ENCODE measurements at places on chromosomes 13 and 19.

DNA sequence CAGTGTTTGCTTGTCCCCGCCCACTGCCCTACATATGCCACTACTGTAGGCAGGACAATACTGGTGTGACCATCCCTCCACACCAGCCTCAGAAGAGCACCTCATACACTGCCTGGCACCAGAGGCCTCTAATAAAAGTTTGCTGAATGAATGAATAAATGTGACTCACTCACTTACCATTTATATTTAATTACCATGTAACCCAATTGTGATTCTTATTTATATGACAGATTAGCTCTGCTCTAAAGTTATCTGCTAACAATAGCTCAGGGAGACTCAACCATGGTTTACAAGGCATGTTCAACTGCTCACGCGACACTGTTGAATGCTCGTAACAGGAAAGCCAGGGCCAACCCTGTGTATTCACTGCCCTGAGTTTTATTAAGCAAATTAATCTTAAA, 66.0 kb upstream of the DOCK9 start:
- DNase-seq, result no peak

DNA sequence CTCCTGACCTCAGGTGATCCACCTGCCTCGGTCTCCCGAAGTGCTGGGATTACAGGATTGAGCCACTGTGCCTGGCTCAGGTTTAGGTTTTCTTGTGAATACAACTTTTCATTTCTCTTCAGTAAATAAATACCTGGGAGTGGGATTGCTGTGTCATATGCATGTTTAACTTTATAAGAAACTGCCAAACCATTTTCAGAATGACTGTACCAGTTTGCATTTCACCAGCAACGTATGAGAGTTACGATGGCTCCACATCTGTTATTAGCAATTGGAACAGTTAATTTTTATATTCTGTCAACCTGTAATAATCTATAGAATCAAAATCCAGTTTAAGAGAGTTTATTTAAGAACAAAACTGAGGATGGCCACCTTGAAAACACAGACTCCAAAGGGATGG, 52.2 kb downstream of the TEX26 start:
- DNase-seq, result no peak

DNA sequence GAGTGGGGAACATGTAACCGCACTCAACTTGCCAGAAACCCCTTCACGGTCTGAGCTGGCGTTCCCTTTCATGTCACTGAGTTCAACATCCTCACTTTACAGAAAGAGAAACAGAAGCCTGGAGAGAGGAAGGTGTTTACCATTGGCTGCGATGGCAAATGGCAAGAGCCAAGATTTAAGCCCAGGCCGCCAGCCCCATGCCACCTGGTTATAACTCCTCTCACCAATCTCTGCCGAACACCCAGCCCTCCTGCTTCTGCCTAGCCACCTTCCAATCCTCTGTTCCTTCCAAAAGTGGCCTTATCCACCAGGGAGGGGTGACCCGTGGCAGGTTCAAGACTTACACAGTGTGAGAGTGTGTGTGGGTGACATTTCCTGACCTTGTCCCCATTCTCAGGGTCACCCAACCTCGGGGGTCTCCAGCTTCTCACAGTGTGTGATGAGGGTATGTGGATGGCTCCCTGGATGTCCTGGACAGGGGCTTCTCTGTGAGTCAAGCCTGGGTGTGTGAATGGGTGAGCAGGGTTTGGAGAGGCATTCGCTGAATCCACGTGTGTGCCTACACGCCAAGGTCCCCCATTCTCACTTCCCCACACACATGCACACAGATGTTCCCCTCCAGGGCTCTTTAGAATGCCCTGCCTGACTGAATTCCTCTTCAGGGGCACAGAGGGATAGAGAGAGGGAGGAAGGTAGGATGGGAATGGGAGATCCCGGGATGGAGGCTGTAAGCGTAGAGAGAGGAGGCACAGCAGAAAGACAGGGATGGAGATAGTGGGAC, 1.2 kb downstream of the CADM4 start:
- no peak for DNase-seq

DNA sequence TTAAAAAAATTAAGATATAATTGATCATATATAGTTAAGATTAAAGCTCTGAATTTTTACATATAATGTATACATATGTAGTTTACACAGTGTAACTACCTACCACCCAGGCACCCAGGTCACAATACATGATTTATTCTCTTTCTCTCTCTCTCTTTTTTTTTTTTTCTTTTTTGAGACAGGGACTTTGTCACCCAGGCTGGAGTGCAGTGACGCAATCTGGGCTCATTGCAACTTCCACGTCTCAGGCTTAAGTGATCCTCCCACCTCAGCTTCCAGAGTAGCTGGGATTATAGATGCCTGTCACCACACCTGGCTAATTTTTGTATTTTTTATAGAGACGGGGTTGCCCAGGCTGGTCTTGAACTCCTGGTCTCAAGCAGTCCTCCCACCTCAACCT, 18.8 kb upstream of the CLASRP start:
- DNase-seq, result no peak

DNA sequence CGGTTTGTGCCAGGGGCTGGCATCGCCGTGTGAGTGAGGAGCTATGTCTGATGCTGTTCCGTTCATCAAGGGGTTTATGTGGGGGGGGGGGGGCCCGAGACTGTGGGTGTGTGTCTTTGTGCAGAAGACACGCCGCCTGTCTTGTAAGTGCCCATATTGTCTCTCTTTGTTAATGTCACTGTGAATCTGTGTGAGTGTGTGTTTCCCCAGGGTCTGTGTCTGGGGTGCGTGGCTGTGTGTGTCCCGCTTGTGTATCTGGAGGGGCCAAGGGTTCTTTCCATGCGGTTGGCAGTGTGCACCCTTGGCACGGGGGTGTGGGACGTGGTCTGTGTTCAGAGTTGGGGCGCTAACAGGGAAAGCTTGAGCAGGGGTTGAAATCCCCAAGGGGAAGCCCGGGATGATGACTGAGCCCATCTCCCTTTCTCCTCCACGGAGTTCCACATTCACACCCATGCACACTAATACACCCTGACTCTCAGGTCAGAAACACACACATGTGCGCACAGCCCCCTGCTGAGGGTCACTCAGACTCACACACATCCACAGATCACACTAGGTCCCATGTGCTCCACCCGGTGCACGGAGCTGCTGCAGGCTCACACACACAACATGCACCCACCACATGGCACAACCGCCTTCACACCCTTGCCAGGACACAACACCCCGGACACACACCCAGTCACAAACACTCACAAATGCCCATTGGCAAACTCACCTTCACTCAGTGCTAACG, 1.8 kb downstream of the NCAN start:
- no peak for DNase-seq

GRCh38 chr19:4929186-4929585, 19.9 kb downstream of the UHRF1 start:
- DNase-seq, result no peak

GRCh38 chr19:12244370-12244769, 50.3 kb downstream of the ZNF44 start:
- DNase-seq, result no peak

DNA sequence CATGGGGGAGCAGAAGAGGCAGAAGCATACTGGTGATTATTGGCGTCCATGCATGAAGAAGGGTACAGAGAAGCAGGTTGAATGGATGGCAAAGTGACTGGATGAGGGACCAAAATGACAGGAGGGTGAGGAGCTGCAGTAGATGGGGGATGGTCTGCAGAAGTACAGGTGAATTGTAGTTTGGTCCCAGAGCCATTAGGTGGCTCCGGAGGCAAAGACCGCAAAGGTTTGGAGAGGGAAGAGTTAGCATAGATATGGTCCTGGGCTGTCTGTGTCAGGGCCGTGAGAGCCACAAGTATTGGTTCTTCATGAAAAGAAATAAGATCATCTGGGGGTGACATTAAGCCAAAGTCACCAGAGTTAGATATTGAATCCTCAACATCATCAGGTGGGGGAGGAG, 59.0 kb upstream of the ZNF726 start:
- DNase-seq, result no peak

GRCh38 chr13:48644141-48644540, 9.6 kb upstream of the CYSLTR2 start:
- no peak for DNase-seq

DNA sequence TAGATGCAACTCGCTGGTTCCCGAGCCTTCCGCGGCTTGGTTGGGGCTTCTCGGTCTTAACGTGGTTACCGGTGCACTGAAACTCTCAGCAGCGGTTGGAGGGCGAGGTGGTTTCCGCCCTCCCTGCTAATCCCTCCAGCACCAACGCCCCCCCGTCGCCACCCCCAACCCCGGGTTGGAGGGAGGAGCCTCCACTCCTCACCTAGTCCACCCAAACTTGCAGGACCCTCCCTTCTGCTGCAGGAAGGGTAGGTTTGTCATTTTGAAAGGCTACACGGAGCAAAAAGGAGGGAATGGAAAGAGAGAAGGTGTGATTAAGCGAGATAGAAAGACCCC, 465.0 kb downstream of the ITGBL1 start:
- no peak for DNase-seq

GRCh38 chr13:39876258-39876657, 220.8 kb downstream of the COG6 start:
- DNase-seq, result no peak

- DNase-seq, result no peak
Observed at GRCh38 chr13:95251641-95252040, 49.6 kb downstream of the ABCC4 start.

DNA sequence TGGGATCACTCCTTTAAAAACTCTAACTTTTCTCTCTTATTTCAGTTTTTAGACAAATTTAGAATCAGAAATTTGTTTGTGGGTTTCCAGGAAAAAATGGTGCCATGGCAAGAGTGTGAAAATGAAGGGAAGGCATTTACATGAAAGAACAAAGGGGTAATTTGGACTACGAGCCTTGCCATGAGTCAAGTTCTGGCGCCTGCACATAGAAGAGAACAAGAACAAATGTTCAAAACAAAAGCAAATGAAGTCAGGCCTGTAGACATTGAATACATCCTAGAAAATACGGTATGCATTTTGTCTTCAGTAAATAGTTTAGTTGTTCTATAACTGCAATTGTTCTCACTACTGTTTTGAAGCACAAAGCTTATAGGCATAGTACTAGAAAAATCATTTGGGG, 1390.5 kb downstream of the EFNB2 start:
- no peak for DNase-seq

DNA sequence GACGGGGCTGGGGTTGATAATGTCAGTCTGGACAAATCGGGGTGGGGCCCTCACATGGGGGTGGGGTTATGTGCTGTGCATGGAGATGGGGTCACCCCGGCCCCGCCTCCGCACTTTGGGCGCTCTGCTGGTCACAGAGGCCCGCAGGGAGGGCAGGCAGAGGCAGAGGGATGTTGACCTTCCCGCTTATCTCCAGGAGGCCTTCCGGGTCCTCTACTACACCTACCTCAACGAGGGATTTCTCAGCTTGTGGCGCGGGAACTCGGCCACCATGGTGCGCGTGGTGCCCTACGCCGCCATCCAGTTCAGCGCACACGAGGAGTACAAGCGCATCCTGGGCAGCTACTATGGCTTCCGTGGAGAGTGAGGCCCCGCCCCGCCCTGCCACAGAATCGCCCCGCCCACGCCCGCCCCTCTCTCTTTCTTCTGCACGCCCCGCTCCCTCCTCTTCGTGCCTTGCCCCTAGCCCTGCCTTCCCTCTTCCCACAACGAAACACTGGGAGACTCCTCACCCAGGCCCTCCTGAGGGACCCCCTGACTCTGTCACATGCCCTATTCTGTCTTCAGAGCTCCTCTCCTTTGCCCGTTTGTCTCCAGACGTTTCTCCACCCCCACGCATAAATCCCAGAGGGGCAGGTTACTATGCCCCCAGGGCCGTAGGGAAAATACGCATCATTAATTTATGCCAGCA, 32.8 kb downstream of the TMEM161A start:
- no peak for DNase-seq

GRCh38 chr13:37595162-37595561, 3.4 kb downstream of the POSTN start:
- no peak for DNase-seq

- DNase-seq, result no peak
Observed at GRCh38 chr13:42396901-42397655, 125.1 kb downstream of the AKAP11 start.

DNA sequence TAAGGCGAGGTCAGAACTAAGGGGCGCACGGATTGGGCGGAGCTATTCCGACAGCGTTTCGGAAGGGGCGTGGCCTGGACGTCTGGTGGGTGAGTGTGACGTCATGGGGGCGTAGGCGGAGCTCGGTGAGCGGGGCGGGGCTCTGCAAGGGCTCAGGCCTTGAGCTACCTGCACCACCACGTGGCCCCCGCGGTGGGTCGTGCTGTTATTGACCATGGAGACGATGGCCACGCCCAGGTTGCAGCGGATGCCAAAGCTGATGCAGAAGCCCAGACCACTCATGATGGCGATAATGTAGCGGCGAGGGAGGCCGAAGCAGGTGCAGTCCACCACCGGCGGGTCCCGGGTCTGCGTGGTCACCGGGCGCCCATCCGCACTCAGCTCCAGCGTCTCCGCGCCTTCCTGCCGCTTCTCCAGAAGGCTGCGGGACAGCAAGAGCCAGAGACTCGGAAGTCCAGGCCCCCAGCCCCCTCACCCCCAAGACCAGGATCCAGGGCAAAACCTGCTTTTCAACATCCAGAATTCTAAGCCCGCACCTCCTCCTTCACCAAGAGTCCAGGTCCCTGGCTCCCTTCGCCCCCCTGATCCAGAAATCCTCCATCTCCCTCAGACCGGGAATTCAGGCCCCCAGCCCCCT, 4.8 kb downstream of the SLC17A7 start:
- peak; percentile 49 for DNase-seq

DNA sequence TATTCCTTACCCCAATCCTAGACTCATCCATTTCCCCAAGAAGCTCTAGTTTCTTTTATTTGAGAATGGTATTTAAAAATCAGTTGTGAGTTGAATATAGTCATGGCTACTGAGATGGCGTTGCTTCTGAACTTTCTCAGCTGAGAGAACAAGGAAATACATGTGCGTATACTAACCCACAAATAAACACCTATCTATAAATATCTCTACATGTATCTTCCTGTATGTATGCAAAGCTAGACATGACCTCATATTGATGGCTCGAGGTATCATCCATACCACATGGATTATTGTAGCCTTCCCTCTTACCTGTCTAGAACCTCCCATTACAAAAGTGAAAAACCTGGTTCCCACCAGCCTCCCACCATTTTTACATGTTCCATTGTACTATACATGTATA, 141.0 kb downstream of the UFM1 start:
- no peak for DNase-seq

DNA sequence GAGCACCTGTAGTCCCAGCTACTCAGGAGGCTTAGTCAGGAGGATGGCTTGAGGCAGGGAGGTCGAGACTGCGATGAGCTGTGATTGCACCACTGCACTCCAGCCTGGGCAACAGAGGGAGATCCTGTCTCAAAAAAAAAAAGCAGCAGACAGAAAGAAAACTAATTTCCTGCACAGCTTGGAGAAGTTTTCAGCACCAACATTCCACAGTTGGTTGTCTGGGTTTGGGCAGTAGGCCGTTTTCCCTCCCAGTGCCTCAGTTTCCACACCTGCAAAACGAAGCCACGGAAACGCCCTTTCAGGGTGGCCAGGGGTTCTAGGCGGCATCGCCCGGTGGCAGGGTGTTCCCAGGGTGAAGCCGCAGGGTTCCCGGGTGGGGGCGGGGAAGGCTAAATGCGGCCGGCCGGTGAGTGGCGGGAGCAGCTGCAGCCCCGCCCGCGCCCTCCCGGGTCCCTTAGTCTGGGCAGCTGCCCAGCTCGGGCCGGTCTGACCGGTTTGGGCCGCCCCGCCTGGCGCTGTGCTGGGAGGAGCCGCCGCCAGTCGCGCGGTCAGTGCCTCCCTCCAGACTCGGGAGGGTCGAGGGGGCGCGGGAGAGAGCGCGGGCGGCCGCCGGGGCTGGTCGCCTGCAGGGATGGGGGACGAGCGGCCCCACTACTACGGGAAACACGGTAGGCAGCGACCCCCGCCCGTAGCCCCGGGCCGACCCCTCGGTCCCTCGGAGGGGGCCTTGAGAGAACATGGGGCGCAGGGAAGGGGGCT, at the start of gene SLC44A2:
SLC44A2 (plus strand) TSS at position 551 of the 759 bp plus-strand sequence; CDS start at position 632, 81 bp downstream.
- DNase-seq, result no peak

GRCh38 chr13:75052616-75053015, 429.4 kb downstream of the TBC1D4 start:
- DNase-seq, result no peak

Data from T-helper 1 cell (primary cell).